ENCODE measurements at places on chromosomes 7 and 10.

GRCh38 chr10:130802301-130802700 lies 509.2 kb downstream of the TCERG1L start:
- DNase-seq, result no peak

DNA sequence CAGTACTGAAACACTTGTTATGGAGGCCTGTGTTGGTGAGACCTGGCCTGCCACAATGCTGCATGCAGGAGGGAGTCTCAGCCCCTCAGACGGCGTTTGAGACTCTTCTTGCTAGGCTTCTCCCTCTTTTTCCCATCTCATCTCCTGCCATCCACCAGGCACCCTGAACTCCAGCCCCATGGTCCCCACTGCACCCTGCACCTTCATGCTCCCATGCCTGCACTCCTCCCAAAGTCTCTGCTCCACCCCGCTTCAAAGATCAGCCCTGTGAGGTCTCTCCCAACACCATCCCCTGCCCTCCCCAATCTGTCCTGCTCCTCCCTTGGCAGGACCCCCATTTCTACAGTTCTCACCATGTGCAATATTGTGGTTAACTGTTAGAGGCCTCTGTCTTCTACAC lies 61.7 kb downstream of the VOPP1 start:
- DNase-seq, result no peak

DNA sequence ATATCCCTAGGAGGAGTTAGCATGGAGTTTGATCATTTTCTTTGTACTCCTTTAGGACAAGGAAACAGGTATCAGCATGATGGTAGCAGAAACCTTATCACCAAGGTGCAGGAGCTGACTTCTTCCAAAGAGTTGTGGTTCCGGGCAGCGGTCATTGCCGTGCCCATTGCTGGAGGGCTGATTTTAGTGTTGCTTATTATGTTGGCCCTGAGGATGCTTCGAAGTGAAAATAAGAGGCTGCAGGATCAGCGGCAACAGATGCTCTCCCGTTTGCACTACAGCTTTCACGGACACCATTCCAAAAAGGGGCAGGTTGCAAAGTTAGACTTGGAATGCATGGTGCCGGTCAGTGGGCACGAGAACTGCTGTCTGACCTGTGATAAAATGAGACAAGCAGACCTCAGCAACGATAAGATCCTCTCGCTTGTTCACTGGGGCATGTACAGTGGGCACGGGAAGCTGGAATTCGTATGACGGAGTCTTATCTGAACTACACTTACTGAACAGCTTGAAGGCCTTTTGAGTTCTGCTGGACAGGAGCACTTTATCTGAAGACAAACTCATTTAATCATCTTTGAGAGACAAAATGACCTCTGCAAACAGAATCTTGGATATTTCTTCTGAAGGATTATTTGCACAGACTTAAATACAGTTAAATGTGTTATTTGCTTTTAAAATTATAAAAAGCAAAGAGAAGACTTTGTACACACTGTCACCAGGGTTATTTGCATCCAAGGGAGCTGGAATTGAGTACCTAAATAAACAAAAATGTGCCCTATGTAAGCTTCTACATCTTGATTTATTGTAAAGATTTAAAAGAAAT lies 4.8 kb downstream of the BAMBI start:
- DNase-seq, result no peak

DNA sequence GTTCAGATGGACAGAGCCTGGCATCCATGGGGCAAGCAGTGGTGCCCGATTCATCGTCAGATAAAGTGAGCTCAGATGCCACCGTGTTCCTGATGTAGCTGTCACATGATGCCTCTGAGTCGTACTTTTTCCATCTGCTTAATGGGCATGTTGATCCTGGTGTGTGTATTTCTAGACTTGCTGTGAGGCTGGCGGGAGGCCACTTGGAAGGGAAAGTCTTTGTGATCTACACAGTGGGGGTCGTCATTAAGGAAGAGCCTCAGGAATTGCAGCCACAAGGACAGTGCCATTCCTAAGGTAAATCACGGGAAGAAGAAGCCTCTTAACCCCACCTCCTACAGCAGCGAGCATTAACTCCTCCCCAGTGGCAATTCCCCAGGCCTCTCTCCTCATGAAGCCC lies 63.0 kb downstream of the RGS10 start:
- no peak for DNase-seq

- no peak for DNase-seq
These were observed 102.7 kb upstream of the PRSS1 start for GRCh38 chr7:142646386-142647140.

GRCh38 chr10:93177511-93177910 lies 103.8 kb downstream of the CYP26A1 start:
- no peak for DNase-seq

- DNase-seq, result no peak
These were observed 87.3 kb downstream of the PPP1R3A start for GRCh38 chr7:113831556-113831955.

GRCh38 chr10:71769279-71769823 lies 4.0 kb downstream of the VSIR start:
- DNase-seq, result no peak

GRCh38 chr10:79116801-79117723 lies 48.3 kb downstream of the ZMIZ1 start:
- no peak for DNase-seq

DNA sequence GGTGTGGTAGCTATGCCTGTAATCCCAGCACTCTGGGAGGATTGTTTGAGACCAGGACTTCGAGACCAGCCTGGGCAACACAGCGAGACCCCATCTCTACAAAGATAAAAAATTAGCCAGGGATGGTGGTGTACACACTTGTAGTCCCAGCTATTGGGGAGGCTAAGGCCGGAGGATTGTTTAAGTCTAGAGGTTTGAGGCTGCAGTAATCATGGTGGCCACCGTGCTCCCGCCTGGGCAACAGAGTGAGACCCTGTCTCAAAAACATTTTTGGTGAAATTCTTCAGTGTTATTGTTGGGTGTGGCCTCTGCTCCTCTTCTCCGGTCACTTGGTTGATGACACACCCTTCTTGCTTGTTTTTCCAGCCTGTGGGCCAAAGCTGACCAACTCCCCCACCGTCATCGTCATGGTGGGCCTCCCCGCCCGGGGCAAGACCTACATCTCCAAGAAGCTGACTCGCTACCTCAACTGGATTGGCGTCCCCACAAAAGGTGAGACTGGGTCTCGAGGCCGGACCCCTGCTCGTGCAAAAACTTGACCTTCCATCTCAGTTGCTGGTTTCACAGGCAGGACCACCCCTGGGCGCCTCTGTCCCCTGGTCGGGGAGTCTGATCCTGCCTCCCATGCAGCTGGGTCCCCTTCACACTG lies 10.6 kb downstream of the PFKFB3 start:
- DNase-seq, result no peak

DNA sequence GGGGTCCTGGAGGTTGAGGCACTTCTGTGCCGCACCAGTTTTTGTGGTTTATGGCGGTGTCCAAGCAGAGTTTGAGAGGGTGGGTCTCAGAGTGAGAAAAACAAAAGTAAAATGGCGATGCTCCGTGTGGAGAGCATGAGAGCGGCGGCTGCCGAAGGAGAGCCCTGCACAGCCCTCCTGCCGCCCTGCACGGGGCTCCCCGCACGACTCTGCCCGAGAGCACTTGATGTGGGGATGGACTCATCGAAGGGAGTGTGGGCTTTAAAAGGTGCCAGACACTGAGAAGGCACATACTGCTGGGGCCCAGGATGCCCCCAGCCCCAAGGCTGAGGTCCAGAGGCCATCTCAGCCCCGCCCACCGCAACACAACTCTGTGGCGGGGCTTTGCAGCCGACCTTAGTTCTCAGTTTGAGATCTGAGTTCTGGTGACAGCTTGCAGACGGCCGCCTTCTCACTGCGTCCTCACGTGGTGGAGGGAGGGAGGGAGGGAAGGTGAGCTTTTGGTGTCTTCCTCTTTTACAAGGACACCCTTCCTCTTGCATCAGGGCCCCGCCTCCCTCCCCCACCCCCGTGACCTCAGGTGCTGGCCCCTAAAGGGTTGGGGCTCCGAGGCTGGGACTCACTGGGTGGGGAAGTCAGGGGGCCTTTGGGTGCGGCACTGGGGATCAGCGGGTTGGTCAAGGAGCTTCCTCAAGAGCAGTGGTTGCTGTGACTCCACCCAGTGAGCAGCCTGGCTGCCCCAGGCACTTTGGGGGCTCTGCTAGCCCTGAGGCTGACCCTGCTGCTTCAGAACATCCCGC lies 69.1 kb downstream of the NKX6-2 start:
- DNase-seq, result no peak

- no peak for DNase-seq
These were observed 28.6 kb upstream of the RHBDD2 start for GRCh38 chr7:75850235-75850634.

DNA sequence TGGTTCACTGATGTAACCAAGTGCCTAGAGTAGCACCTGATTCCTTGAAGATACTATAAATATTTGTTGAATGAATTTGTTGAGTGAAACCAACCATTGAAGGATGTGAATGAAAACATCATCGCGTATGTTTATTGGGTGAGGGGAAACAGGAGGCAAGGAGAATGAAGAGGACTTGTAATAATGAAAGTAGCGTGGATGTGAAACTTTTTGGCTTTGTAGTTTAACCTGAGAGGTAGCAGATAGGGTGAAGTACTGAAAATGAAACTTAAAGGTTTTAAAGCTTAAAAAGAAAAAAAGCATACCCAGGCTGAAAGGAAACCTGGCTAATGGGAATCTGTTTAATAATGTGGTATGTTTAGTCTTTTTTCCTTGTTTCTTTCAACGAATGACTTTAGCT lies 5.2 kb downstream of the CCNY start:
- no peak for DNase-seq

- no peak for DNase-seq
These were observed 19.1 kb upstream of the LRRC18 start for GRCh38 chr10:48958598-48959190.

GRCh38 chr10:5999440-6000165 lies 22.3 kb upstream of the IL15RA start:
- DNase-seq, result no peak

GRCh38 chr7:134767520-134768168 lies 11.8 kb upstream of the CALD1 start:
- no peak for DNase-seq

GRCh38 chr10:7275761-7276440 lies 134.9 kb downstream of the SFMBT2 start:
- DNase-seq, result no peak

- DNase-seq, result no peak
These were observed 597 bp downstream of the SND1 start for GRCh38 chr7:127652333-127653248.

DNA sequence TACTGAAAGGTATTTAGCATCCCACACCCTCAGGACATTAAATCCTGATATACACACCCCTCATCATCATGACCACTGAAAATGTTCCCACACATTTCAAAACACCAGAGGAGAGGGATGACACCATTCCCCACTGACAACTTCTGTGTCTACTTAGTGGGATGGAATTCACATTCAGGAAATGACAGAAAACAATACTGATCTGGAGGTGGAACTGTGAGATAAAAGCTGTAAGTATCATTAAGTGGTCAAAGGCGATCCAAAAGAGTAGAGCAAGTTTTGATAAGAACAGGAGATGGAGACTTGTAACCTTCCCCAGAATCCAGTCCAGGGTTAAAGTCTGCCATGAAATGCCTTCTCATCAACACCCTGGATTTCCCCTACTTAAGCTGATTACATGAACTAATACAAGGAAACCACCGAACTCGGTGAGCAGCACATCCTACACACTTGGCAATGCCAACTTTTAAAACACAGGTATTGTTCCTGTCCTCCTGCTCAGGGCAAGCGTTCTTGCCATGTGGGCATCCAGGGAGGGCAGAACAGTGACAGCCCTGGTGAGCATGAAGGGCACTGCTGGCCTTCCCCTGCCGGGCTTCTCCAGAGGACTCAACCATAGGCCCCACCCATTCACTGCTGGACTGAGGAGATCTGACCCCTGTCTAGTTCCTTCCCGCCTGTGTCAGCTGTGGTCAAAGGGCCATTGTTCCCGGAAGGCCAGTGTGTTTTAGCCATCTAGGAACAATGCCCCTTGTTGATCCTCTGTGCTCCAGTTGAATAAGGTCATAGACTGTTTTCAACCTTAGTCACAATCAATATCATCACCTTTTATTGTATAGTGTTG lies 85.0 kb downstream of the SGMS1 start:
- DNase-seq, result no peak

DNA sequence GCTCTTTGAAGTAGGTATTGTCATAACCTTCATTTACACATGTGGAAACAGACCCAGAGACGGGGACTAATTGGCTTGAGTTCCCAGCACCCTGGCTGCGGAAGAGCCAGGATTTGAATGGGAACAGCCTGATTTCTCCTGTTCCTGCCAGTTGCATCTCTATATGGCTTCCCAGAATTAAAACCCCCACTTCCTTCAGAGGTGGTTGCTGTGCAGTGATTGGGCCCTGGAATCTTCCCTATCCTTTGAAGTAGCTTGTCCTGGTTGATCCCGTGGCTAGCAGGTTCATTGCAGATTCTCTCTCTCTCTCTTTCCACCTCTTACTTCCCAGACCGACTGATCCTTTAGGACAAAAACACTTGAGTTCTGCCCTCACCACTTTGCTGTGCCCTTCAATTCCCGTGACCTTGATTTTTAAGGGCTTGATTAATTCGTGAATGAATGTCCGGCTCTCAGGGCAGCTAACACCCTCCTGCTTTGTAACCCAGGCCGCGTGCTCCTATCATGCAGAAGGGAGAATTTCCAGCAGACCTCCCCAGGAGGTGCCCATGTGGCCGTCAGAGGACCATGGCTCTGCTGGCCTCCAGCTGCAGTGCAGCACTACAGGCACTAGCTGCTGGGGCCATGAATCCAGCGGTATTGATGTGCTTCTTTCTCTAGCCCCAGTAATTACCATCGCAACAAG lies 120.6 kb upstream of the AGK start:
- no peak for DNase-seq

- no peak for DNase-seq
These were observed 115.7 kb downstream of the PRKAG2 start for GRCh38 chr7:151761231-151761630.

- no peak for DNase-seq
These were observed 56.7 kb downstream of the LHPP start for GRCh38 chr10:124518366-124518765.

- DNase-seq, result no peak
These were observed 52.1 kb downstream of the WIPF3 start for GRCh38 chr7:29858191-29858951.

DNA sequence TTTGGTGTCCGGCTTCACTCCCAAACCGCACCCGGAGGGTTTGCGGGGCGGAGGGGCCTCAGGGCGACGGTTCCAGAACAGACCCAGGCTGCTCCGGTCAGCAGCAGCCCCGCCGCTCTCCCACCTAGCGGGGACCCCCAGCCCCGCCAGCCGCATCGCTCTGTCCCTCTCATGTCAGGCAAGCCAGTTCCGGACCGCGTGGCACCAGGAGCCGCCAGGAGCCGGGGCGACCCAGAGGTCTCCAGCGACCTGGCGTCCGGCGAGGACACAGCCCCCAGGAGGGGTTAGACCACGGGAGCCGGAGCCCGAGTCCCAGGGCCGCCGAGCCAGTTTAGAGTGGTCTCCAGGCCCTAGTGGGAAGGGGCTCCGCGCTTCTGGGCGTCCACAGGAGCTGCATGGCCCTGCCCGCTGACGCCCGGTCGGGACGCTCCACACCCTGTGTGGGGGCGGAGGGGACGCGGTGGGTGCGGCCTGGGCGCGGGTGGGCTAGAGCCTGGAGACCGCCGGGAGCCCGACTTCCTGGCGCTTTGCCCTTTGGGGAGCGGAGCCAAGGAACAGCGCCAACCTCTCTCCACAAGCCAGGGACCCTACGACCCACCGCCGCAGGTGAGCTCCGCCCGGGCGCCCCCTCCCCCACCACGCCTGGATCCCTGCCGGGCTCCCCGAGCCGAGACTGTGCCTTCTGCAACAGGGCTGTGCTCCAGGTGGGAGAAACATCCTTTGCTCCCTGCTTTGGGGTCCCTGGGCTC lies 43.4 kb downstream of the ZNF117 start:
- DNase-seq, result no peak

- no peak for DNase-seq
These were observed 16.7 kb downstream of the CAMK2B start for GRCh38 chr7:44308596-44309270.

GRCh38 chr7:133859871-133860450 lies 267.2 kb upstream of the LRGUK start:
- no peak for DNase-seq
